ENCODE measurements at places on chromosomes 4 and X.

DNA sequence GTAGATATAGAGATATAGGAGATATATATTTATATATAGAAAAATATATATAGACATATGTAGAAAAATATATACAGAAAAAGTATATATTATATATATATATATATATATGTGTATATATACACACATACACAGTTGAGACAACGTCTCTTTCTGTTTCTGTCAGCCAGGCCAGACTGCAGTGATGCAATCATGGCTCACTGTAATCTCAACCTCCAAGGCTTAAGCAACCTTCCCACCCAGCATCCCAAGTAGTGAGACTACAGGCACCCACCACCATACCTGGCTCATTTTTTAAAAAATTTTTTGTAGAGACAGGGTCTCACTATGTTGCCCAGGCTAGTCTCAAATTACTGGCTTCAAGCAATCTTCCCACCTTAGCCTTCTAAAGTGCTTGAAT lies 426.3 kb downstream of the GPM6A start:
- DNase-seq: no peak

GRCh38 chrX:49312176-49312575 lies 8.7 kb downstream of the GAGE10 start:
- no peak for DNase-seq

GRCh38 chr4:73036123-73036522 lies 33.4 kb downstream of the COX18 start:
- DNase-seq: no peak

DNA sequence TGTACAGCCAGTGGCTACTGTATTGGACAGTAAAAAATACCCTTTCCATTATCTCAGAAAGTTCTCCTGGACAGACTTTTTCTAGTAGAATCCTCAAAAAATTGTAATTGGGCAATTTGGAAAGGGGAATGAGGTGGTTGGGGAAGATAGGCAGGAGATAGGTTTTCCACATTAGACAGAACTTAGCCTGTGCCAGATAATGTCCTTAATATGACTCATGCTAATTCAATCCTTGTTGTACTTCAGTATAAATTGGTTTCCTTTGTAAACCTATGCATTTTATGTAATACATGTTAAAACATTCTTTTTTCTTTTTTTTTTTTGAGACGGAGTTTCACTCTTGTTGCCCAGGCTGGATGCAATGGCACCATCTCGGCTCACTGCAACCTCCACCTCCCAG lies 8.9 kb downstream of the EIF4E start:
- no peak for DNase-seq

GRCh38 chr4:168388890-168389289 lies 70.3 kb upstream of the DDX60 start:
- no peak for DNase-seq

DNA sequence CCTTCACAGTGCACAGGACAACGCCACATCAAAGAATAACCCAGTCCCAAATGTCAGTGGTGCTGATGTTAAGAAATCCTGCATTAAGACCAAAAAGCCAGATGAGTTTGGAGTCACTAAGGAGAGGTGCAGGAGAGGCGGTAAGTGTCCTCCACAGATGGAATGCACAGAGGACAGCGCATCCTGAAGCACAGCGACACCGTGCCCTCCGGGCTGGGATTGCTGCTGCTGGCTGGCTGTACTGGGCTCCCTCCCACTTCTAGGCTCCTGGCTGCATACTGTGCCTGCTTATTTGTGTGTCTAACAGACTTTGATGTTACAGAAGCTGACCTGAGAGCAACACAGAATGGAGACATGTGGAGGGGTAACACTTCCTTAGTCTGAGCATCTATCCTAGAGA lies 325.6 kb upstream of the BOD1L1 start:
- DNase-seq: no peak

GRCh38 chrX:14865201-14865600 lies 7.7 kb downstream of the FANCB start:
- no peak for DNase-seq
